ENCODE measurements at places on chromosomes 11 and 22.

DNA sequence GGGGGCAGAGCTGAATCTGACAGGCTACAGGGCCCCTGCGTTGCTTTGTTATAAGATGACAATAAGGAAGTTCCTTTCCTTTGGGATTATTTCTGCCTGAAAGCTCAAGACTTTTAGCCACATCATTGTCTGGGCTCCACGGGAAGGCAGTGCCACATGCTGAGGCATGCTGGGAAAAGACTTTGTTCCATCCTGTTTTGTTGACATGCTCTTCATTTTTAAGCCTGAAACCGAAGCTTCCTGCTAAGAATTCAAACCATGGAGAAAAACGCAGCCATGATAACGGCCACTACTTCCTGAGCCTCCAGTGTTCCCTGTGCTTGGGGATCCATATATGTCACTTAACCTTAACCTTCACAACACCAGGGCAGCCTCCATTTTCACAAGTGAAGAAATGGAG lies 5.5 kb upstream of the TCF20 start:
- no peak for DNase-seq

DNA sequence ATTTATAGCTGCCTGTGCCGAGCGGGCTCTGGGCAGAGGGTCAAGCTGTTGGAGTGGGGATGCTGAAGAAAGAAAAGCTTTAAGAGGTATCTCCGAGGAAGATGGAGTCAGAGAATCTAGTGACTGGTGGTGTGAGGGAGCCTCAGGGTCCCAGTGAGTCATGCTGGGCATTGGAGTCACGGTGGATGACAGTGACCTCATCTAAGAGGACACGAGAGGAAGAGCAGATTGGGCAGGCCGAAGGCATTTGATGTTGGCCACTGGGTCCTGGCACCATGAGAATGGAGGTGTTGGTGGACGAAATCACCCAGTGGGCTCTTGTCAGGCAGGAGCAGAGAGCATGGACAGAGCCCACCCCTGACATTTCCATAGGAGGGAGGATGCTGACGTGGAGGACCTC lies 68.4 kb downstream of the TBC1D22A start:
- DNase-seq: no peak

- DNase-seq: no peak
Measured at GRCh38 chr11:74465291-74465708, 2.0 kb downstream of the KCNE3 start.

DNA sequence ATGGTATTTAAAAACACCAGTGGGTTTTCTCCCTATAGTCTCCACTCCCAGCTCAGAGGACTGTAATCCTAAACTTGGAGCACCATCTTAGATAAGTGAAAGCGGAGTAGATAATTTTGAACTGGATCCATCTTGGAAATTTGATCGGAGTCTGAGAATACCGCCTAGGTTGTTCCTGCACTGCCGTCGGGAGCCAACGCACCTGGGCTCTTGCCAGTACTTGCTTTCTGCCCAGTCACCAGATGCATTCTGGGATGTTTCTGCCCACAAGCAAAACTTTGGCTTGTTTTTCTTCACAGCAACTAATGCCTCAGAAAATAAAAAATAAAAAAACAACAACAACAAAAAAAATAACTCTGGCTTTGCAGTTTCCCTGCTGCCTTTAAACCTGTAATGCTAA lies 113.0 kb upstream of the MTMR2 start:
- DNase-seq: no peak

- DNase-seq: no peak
Measured at GRCh38 chr22:43018615-43019014, 3.7 kb upstream of the PACSIN2 start.

GRCh38 chr11:133907841-133908241 lies 48.9 kb downstream of the IGSF9B start:
- no peak for DNase-seq

DNA sequence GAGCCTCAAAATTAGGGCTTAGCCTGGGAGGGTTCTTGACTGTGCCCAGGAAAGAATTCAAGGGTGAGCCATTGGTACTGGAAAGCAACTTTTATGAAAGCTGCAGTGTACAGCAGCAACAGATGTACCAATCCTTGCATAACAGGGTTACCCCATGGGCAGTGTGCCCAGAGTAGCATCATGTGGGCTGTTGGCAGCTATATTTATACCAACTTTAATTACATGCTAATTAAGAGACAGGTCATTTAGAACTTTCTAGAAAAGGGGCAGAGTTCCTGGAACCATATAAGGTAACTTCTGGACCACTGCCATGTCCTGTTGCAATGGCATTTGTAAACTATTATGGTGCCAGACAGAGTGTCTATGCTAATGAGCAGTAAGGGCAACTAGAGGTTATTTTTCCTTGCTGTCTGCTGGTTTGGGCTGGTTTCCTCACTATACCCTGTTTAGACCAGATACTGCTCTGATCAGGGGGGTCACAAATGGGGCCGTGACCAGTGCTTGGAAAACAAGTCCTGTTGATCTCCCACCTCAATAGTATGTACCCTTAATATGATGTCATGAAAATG lies 1120.5 kb upstream of the RAG2 start:
- no peak for DNase-seq

DNA sequence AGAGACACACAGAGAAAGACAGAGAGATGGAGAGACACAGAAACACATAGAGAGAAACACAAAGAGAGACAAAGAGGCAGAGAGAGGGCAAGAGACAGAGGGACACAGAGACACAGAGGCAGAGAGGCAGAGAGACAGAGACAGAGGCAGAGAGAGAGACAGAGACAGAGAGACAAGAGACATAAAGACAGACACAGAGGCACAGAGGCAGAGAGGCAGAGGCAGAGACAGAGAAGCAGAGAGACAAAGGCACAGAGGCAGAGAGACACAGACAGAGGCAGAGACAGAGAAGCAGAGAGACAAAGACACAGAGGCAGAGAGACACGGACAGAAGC lies 6.3 kb downstream of the TNNI2 start:
- no peak for DNase-seq

- peak; percentile 65 for DNase-seq
Measured at GRCh38 chr11:87037450-87038234, at the start of gene TMEM135. Gene TMEM135, plus strand, starts transcription at chr11:87037934. Its CDS starts 112 bp downstream, at chr11:87038046.

DNA sequence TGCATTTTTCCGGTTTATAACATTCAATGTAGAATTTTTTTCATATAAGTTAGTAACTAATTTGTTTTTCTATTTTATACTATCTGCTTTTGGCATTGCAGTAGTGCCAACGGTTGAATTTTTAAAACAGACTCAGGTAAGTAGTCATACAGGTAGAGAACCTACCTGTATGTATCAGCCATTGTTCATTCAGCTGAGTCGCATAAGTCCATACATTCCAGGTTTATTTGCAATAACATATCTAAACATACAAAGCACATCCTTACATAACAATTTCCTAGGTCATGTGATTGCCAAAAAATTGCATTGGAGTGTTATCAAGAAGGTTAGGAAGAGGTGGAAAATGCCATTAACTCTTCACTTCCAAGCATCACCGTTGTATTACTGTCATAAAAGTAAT lies 1059.3 kb upstream of the CNTN5 start:
- DNase-seq: no peak

- no peak for DNase-seq
Measured at GRCh38 chr11:61370349-61371005, 8.3 kb downstream of the TMEM138 start.

DNA sequence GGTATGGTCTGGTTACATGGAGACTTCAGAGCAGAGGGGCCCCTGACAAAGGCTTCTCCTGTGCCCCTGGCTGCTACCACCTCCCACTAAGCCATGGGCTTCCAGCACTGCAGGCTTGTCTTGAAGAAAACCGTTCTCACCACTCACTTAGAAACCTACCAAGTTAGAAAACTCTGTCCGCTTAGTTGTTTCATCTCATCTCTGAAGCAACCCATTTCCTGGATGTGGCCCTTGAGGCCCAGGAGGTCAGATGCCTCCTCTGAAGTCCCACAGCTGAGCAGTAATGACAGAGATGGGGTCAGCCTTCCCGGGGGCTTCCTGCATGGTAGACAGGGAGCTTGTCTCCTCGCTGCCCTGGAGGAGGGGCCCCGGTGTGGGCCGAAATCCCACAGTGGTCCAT lies 12.9 kb downstream of the CSF2RB start:
- DNase-seq: no peak

GRCh38 chr11:38648604-38649003 lies 2050.6 kb upstream of the RAG2 start:
- DNase-seq: no peak

DNA sequence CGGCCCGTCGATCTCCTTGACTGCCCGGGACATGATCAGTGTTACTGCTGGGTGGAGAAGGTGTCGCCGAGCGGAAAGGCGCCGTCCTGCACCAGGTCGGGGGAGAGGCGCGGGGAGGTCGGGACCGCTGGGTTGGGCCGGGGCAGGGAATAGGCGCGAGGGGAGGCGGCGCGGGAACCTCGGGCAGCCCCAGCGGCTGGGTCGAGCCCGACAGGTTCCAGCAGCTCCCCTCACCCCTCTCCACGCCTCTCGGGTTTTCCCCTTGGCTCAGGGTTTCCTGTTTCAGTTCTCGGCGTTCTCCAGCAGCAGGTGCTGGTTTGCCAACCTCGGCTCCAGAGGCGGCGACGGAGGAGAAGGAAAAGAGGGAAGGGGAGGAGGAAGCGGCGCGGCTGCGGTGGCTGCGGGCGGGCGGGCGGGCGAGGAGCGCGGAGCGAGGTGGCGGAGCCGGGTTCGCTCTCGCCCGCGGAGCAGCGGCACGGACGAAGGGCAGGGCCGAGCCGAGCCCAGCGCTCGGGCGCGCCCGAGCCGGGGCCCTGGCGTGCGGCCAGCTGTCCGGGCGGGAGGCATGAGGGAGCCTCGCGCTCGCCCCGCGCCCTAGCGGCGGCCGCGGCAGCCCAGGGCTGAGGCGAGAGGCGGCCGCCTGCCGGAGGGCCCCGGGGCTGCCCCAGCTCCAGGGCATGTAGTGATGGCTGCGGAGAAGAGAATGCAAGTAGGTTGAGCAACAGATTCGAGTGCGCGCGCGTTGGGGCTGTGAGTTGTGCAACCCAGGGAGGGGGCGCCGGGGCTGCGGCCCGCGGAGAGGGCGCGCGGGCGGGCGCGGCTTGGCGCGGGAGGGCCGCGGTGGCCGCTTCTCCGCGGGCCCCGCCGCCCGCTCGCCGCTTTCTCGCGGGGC lies at the start of gene ZC3H12C:
TSS of gene ZC3H12C (plus strand) at position 878 of the 892 bp plus-strand sequence. CDS start 20 bp downstream, outside the sequence.
- peak; percentile 13 for DNase-seq

DNA sequence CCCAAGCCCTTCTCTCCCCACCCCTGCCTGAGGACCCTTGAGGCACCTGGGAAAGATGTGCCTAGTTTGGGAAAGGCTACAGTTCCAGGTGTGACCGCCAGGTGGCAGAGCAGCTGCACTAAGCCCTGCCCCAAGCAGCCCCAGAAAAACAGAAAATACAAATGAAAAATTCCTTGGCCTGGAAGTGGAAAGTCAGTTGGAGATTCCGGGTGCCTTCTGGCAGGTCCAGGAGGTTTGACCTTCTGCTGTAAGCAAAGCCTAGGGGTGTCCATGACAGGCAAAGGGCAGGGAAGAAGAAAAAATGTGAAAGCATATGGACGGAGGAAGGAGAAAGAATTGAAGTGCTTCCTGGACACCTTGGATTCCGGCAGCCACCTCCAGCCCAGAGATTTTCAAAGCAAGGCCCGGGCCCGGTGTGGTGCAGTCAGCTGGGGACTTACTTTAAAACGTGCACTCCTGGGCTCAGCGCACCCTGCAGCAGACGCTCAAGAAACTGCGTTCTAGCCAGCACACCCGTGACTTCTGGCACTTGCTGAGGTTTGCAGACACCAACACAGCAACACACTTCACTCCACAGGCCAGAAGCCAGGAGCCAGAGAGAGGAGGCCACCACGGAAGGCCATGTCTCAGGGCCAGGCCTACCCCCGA lies 37.3 kb upstream of the SLC22A12 start:
- DNase-seq: no peak

- DNase-seq: no peak
Measured at GRCh38 chr22:31998784-31999385, 44.2 kb upstream of the SLC5A1 start.

DNA sequence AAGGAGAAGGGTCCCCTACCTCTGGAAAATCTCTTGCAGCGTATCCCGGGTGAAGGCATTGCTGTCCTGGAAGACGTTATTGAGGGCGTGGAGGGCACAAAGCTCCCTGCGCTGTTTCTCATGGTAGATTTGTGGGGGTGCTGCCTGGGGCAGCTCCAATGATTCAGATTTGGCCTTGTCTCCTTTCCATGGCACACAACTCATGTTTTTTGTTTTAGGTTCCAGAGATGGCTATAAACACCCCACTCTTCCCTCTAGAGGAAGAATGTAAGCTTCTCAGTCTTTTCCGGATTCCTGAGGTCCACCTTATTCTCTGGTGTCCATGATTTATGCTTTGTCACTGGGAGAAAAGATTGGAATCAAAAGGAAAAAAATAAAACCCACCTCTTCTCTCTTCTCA lies 959 bp downstream of the JOSD1 start:
- DNase-seq: no peak

GRCh38 chr11:131495423-131495822 lies 125.0 kb downstream of the NTM start:
- no peak for DNase-seq

- no peak for DNase-seq
Measured at GRCh38 chr22:25393121-25393805, 171.2 kb upstream of the GRK3 start.

- DNase-seq: no peak
Measured at GRCh38 chr11:16881766-16882165, 132.4 kb downstream of the PLEKHA7 start.

GRCh38 chr22:23696326-23696851 lies 5.6 kb downstream of the RGL4 start:
- peak; percentile 25 for DNase-seq

GRCh38 chr11:97865424-97866012 lies 1155.2 kb upstream of the CNTN5 start:
- no peak for DNase-seq

- DNase-seq: no peak
Measured at GRCh38 chr11:46461461-46461927, 69.9 kb upstream of the CHRM4 start.

- DNase-seq: no peak
Measured at GRCh38 chr11:93567401-93567895, 24.3 kb upstream of the SMCO4 start.

DNA sequence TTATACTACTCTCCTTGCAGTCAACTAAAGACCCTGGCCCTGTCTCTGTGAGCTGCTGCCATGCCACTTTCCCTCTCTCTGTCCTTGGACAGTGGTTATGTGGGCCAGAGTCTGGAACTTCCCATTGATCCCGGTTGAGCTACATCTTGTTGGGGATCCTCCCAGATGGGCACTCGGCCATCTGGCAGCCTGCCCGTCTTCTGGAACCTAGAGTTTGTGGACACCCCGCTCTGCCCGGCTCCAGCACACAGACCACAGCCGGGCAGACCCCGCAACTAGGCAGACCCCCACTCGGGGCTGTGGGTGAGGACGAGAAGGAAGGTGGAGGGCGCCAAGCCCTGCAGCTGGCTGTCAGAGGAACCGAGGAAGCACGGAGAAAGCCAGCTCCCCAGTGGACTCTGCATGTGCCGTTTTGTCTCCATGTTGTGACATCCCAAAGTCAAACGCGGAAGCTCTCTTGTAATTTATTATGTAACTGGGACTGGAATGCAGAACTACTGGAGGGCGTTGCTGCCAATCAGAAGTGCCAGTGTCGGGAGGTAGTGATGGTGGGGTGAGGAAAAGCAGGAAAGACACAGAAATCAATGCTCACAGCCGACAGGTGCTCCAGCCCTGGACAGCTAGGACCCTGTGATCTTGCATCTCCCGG lies 207.7 kb downstream of the CEP164 start:
- no peak for DNase-seq
